Cardiac ventricle fibroblast (primary cell): ENCODE measurements at places on chromosomes 12 and 14. TPM values are rescaled to one million over a fixed set of nuclear protein-coding genes. Genes with fewer than 3 reads are reported as not detected.

ZNF268 gene
- 13.8 and 24.8 TPM in 2 replicates for total RNA-seq

ACSS3 gene
- 10.2 and 12.1 TPM in 2 replicates for total RNA-seq

TESPA1 gene
- total RNA-seq, result not detected in 2 replicates

IRAK3 gene
- 18.3 and 18.7 TPM in 2 replicates for total RNA-seq

PRR13 gene
- total RNA-seq, result 61.0 and 79.9 TPM in 2 replicates

SIX1 gene
- 0.12 and 0.20 TPM in 2 replicates for total RNA-seq

AKT1 gene
- 79.4 and 83.0 TPM in 2 replicates for total RNA-seq

NANOG gene
- not detected in 2 replicates for total RNA-seq

RBP5 gene
- not detected in 2 replicates for total RNA-seq

RTL1 gene
- not detected in 2 replicates for total RNA-seq

KRT81 gene
- total RNA-seq, result not detected in 2 replicates

PMEL gene
- total RNA-seq, result 0.44 and 0.68 TPM in 2 replicates

SERPINA9 gene
- not detected in 2 replicates for total RNA-seq

AMIGO2 gene
- 0.29 and 0.75 TPM in 2 replicates for total RNA-seq

EEA1 gene
- 46.2 and 48.8 TPM in 2 replicates for total RNA-seq

ANKRD33 gene
- total RNA-seq, result 0.44 TPM in 1 of 2 replicates, not detected in the other

WNT1 gene
- total RNA-seq, result not detected in 2 replicates
